ENCODE measurements at places on chromosomes 2 and 18. TPM values are rescaled to one million over a fixed set of nuclear protein-coding genes. Genes with fewer than 3 reads are reported as not detected.

Gene TTC27
- total RNA-seq: 25.3 TPM

DNA sequence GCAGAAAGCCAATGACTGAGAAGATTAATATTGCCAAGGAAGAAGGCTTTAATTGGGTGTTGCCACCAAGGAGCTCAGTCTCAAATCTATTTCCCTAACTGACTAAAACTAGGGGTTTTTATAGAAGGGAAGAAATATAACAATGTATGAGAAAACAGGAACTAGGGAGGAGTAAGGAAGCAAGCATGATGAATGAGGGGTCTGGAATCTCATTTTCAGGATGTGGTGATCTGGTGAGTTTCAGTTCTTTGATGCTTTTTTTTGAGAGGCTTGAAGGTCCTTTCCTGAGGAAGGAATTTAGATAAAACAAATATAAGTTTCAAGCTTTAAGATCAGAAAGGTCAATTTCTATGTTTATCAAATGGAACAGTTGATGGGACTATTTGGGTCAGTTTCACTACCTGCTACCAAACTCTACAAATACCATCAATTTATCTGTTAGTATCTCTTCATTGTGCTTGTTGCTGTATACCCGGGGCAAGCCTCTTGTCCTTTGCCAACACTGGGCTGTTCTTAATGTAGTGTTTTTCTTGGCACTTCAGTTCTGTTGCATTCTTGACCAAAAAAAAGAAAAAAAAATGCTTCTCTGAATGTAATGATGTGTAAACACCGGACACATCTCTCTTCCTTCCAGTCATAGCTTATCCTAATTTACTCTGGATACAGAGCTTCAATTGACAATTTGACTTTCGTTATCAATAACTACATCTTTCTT lies 357.0 kb downstream of the GALNT13 start:
- H3K27me3 ChIP-seq: no peaks in the 10 kb centered on the region
- H3K27ac ChIP-seq: no peak overlapping the region
- DNase-seq: no peak
- no peaks in the 10 kb centered on the region for H3K4me1 ChIP-seq
- H3K36me3 ChIP-seq: no peaks in the 10 kb centered on the region

DNA sequence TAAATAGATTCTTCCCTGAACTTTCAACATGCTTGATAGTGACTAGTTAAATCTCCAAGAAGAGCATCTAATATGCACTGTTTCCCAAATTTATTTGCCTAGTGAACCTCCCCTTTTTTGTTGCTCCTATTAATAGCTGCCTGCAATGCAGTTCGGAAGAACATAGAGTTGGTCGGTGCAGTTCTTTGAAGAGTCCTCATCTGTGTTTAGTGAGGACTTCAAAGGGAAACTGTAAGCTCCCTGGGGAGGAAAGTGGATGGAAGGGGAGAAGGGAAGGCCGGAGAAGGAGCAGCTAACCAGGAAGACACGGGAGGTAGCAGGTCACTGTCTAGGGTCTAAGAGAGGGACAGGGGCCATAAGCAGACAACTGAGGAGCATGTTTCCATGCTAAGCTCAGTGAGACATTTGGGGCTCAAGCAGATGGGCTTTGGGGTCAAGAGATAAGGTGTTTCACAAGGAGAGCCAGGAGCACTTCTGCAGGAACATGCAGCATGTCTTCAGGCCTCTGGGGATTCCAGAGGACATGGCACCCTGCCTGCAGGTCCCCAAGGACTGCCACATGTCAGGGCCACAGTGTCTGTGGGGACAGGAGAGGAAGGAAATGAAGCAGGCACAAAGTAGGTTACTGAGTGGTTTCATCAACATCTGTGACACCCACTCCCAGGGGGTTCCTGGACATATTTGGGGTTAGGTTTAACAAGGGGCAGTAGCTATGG lies 48.7 kb upstream of the ANXA4 start:
- no peaks in the 10 kb centered on the region for H3K27me3 ChIP-seq

DNA sequence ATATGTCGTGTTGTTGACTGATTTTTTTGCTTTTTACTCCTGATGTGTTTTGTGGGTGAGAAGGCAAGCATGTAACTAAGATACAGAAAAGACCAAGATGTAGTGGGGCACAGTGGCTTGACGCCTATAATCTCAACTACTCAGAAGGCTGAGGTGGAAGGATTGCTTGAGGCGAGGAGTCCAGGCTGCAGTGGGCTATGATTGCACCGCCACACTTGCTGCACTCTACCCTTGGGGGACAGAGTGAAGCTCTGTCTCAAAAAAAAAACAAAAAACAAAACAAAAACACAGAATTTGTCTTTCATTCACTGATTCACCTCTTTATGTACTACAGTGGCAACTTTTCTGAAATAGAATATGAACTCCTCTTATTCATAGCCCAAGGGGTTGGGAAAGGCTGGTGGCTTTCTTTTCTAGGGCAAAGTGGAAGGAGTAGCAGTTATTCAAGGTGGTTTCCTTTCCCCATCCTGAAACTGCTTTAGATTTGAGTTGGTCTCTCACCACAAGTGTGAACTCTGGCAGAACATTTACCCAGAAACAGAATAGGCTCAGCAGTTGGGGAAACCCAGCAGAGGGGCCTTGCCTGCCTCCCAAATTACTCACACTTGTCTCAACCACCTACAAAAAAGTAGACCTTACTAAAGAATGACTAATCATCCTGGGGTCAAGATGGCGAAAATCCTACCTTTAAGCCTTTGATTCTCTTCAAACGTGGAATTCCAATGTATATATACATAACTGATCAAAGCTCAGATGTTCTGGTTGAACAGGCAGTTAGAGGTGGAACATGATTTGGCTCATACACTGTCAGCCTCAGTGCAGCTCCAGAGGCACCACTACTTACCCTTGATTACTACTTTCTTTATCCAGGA lies 6.5 kb downstream of the TANK start:
- no peak overlapping the region for H3K4me3 ChIP-seq
- H3K27ac ChIP-seq: no peak overlapping the region

- H3K36me3 ChIP-seq: peaks cover 14% of the 10 kb centered on the region
- H3K4me1 ChIP-seq: peaks cover 20% of the 10 kb centered on the region
- no peak overlapping the region for H3K4me3 ChIP-seq
- no peak for DNase-seq
- no peak overlapping the region for H3K27ac ChIP-seq
- no peaks in the 10 kb centered on the region for H3K27me3 ChIP-seq
Measured at GRCh38 chr18:9720327-9720726, 12.2 kb downstream of the RAB31 start.

DNA sequence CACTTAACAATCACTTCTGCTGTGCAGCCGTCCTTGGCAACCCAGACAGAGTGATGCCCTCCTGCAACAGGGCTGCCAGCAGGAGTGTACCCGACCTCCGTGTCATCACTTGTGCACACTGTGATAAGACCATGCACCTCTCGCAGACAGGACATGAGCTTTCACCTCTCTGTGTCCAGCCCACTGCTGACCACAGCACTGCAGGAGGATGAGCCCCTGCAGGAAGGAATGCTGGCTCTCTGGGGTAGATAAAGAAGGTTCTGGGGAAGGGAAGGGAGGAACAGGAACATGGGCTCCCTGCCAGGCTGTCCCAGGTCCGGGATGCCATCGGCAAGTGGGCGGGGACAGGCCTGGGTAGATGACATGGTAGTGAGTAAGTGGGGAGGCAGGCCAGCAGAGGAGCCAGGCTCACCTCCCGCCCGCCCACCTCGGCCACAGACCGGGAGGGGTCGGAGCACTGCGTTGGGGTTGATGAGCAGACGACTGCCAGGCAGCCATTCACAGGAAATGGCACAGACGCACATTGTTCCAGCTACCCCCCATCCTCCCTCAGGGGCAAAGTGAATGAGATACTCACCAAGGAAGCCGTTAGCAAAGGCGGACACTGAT lies 18.6 kb upstream of the COL6A3 start:
- DNase-seq: peak; percentile 82
- H3K4me3 ChIP-seq: peak overlapping the region; percentile 47
- H3K4me1 ChIP-seq: peaks cover 65% of the 10 kb centered on the region

DNA sequence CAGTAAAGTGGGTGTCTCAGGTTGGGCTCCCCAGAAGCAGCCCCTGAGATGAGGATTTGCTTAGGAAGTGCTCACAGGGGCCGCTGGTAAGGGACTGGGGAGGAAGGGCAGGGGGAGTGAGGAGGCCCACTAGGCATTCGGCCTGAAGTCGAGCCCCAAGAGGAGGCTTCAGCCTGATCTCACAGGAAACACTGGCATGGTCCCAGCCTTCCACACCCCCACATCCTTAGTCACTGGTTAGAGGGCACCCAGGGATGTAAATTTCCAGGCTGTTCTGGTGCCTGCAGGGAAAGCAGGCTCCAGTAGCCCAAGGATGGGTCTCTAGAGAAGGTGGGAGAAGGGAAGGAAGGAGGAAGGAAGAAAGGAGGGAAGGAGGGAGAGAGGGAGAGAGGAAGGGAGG lies 22.4 kb upstream of the KCNK3 start:
- no peak overlapping the region for H3K4me3 ChIP-seq
- no peaks in the 10 kb centered on the region for H3K36me3 ChIP-seq
- peaks cover 16% of the 10 kb centered on the region for H3K4me1 ChIP-seq
- peaks cover 23% of the 10 kb centered on the region for H3K27me3 ChIP-seq

DNA sequence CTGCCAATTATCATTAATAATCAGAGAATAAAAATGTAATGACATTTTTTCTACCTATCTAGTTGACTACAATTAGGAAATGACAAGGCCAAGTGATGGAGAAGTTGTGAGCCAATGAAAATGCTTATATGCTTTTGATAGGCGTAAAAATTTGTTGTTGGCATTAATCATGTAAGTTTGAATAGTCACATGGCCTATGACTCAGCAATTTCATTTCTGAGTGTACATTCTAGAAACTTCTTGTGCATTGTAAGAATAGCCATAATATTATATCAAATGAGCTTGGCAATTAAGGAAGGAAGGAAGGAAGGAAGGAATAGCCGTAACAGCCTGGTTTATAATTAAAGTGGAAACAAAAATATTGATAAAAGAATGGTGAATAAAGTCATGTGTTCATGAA lies 179.9 kb downstream of the PTH2R start:
- no peaks in the 10 kb centered on the region for H3K4me1 ChIP-seq
- H3K4me3 ChIP-seq: no peak overlapping the region
- no peak overlapping the region for H3K27ac ChIP-seq
- no peaks in the 10 kb centered on the region for H3K36me3 ChIP-seq
- DNase-seq: no peak
- H3K27me3 ChIP-seq: no peaks in the 10 kb centered on the region

Gene B3GNT7
- total RNA-seq: 0.72 TPM

- H3K27ac ChIP-seq: no peak overlapping the region
- H3K36me3 ChIP-seq: no peaks in the 10 kb centered on the region
- no peaks in the 10 kb centered on the region for H3K27me3 ChIP-seq
Measured at GRCh38 chr2:30601375-30601774, 154.3 kb downstream of the LCLAT1 start.

GRCh38 chr2:226078666-226079065 lies 679.2 kb downstream of the NYAP2 start:
- H3K4me3 ChIP-seq: no peak overlapping the region
- no peaks in the 10 kb centered on the region for H3K27me3 ChIP-seq
- H3K36me3 ChIP-seq: no peaks in the 10 kb centered on the region
- peaks cover 37% of the 10 kb centered on the region for H3K4me1 ChIP-seq

Gene LTBP1
- total RNA-seq: 158 TPM

Gene CFAP221
- total RNA-seq: 0.36 TPM

GRCh38 chr2:108320326-108320922 lies 31.7 kb downstream of the SULT1C2 start:
- H3K36me3 ChIP-seq: no peaks in the 10 kb centered on the region
- H3K27me3 ChIP-seq: no peaks in the 10 kb centered on the region
- H3K27ac ChIP-seq: no peak overlapping the region
- no peak for DNase-seq

Data from osteoblast (primary cell).